Amniotic stem cell (primary cell): ENCODE measurements at places on chromosomes 3 and 15.

- DNase-seq: no peak
Observed at GRCh38 chr3:140733623-140734022, 55.8 kb downstream of the TRIM42 start.

DNA sequence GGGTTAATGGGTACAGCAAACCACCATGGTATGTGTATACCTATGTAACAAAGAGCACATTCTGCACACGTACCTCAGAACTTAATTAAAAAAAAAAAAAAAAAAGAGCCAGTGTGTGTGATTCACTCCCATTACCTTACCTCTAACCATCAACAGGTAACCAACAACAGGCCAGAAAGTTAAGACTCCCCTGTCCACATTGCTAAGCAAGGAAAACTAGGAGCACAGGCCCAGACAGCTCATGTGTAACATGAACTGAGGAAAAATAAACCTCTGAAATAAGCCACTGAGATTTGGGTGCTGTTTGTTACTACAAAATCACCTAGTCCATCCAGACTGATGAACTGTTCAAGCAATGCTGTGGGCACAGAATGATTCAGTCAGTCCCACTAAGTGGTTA, 6.0 kb downstream of the KATNBL1 start:
- DNase-seq: no peak

GRCh38 chr15:89192136-89192535, 29.2 kb downstream of the RLBP1 start:
- no peak for DNase-seq

GRCh38 chr3:66432041-66432766, 68.6 kb downstream of the LRIG1 start:
- no peak for DNase-seq

GRCh38 chr3:1847571-1847970, 251.1 kb upstream of the CNTN4 start:
- DNase-seq: no peak

- DNase-seq: no peak
Observed at GRCh38 chr3:138367911-138368310, 19.5 kb downstream of the MRAS start.

DNA sequence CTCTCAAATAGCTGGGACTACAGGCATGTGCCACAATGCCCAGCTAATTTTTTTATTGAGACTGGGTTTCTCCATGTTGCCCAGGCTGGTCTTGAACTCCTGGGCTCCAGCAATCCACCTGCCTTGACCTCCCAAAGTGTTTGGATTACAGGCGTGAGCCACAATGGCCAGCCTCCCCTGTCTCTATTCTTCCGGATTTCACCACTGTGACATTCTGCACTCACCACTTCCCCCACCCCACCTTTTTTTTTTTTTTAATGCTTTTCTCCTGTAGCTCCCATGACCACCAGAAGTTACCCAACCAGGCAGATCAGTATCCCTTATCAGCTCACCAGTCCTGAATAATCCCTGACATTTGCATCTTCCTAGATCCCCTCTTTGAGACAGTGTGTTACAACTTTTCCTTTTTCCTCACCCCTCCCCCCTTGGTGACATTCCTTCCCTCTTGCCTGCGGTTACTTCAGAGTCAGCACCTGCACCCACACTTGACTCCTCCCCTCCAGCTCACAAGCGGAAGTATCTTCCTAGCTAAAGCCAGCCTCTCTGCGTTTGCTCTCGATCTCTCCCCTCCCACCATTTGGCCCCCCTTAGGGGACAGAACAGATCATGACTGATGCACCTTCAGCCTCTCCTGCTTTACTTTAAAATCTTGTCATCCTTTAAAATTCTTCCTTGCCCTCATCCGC, 13.5 kb upstream of the ZNF592 start:
- DNase-seq: no peak

DNA sequence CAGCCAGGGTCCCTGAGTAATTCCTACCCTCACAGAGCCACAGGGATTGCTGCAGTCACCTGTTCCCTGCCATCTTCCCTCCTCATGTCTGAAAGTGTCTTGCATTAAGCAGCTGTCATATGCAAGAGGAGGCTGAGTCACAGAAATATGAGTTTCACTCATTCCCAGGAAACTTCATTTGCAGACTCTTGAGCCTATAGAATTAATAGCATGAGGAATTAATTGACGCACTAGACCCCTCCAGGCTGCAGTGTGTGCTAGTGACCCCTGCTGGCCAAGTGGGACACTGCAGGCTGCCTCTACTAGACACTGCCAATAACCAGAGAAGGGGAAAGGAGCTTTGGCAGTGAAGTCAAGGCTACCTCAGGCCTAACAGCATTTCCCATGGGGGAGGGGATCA, 50.6 kb upstream of the SLC6A1 start:
- no peak for DNase-seq

DNA sequence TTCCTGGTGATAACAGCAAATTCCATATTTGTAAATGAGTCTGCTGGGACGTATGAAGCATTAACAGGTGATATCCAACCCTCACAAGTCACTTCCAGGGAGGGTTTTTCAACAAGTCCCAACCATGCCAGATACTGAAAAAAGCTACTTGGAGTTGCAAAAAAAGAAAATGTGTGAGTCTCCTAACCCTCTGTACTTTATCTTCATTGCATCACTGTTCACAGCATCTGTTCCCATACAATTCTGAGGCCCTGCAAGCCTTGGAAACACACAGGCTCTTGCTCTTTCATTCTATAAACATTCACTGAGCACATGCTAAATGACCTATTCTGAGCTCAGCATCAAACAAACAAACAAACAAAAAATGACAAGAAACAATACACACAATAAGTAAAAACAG, 120.8 kb downstream of the RFTN1 start:
- no peak for DNase-seq

DNA sequence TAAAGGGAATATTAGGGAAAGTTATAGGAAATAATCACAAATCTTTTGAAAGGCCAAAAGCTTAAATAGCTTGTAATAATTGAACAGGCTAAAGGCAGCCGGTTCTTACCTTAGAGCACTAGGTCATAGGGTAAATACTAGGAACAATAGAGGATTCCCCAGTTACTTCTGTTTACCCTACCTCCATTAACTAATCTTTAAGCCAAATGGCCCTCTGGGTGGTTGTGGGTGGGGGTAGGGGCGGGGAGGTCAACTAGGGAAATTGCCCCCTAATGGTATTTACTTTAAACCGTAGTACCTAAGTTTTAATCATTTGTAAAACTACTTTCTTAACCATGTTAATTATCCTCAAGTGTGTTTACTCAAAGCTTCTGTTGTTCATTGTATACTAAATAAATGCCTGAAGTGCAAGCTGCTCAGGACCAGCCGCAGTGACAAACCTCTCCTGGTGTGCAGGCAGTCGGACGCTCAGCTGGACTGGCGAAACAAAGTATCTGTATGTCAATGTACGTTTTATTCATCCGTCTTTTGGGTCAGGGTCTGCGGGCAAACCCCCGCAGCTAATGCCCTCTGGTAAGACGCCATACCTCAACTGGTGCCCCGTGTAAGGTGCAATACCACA, 18.9 kb downstream of the MAGEL2 start:
- no peak for DNase-seq

DNA sequence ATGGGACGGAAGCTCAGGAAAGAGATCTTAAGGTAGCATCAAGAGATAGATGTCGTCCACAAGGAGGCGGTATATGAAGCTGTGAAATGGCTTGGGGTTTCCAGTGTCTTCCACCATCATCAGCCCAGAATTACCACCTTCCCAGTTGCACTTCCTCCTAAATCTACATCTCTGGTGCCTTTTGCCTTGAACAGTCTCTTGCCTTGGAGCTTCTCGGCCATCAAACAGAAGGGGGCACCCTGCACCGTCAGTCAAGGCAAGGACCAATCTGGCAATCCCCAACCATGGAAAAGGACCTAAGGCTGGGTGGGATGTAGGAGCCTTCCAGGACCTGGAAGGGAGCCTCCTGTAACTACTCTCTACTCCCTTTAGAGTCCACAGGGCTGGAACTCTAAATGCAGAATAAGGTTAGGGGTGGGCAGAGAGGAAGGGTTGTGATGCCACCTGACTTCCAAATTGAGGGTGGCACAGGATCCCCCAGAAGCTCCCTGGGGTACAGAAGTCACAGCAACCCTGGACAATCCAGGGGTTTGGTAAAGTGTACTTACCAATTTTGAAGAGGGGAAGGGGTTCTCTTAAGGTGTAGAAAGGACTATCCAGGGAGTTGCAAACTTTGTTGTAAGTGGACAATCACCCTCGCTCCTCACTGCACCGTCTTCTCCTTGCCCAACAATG, 1.0 kb upstream of the RYR3 start:
- DNase-seq: no peak

DNA sequence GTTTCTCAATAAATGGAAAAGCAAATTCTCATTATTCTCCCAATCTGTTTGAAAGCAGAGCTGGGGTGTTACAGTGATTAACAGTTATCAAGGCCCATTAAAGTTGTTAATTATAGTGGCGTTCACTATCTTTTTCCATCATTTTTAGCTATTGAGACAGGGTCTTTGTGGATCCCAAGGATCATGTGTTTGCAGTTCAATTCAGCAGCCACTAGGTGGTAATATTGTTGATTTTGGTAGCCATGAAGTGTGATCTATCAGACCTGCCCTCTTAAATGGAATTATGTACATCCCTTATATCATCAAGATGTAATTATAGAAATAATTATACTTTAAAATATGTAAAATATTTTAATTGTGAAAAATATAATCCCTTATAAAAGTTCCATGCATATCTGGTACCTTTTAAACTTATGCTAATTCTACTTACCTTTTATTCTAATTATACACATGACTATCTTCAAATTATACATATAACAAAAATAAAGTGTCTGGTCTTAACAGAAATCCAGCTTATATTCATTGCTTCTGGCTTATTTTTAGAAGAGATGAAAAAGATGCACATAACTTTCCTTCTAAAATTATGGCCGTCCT, 126.4 kb downstream of the GREM1 start:
- no peak for DNase-seq

DNA sequence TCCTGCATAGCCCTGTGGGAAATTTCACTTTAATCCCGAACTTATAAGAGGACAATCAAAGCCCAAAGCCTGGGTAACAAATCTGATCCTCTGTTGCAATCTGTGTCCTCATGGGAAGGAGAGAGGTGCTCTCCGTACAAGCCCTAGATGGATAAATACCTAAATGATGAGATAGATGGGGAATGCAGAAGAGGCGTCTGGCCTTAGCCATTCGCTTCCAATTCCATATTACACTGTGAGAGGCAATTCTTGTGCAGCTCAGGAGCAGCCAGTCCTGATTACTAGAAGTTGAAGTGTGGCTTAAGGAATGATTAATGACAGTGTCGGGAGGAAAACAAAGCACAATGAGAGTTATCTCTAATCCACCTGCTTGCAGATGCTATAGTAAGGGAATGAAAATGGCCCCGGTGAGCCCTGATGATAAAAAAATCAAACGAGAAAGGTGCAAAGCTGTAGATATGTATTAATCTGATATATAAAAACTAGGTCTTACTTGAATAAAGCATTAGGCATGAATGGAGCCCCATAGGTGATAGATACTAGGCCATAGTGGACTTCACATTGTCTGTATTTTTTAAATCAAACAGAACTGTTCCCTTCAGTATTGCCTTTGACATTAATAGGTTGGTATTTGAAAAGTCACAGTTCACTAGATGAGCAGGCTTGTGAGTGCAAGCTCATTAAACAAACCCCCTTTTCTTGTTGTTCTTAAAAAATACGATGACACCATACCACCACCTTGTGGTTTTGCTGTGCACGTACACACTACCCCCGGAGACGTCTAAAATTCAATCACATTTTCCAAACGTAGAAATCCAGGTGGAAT, 54.2 kb upstream of the TMCO5A start:
- DNase-seq: no peak

DNA sequence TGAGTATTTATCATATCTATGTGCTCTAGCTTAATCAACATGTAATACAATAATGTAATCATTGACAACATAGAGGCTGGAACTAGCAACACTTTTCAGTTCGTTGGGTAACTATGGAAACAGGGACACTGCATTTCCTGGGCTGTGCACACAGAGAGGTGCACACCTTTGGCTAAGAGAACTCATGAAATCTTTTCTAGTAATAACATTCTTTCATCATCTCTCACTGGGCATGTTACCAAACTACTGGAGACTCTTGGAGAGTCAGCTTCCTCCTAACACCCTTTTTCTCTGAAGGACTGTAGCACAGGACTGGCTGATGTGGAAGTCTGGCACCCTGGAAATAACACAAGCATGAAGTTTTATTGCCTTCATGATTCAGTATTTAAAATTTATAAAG, 135.6 kb downstream of the KCNMB2 start:
- no peak for DNase-seq

GRCh38 chr3:53111822-53112221, 18.4 kb downstream of the RFT1 start:
- DNase-seq: no peak
